ENCODE measurements at places on chromosomes 6 and 20.

DNA sequence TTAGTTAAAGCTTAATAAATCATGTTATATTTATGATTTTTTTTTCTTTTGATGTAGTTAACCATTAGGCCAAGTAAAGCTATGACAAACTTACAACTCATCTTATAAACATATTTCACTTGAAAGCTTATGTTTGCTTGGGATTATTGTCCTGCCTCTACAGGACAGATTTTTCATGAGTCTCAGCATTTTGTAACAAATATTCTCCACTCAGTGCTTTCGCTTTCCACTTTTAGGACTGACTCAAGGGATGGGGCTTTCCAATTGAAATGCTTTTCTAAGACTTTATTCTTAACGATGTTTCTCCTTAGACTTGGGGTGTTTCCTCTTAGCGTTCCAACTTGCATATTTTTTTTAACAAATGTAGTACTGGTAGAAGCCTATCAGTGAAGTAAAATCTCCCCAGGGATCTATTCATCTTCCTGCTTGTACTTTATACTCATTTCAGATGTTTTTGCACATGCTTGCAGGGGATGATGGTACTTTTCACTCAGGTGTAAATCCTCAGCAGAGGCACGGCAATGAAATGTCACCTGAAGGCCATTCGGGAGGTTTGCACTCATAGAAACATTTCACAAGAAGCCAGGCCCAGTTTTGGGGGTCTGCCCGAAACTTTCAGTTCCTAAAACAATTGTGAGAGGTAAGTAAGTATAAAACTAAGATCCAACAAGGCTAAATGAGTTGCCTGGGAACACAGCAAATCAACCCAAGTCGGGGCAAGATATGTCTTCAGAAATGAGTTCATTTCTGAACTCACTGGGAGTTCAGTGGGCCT lies 298.1 kb upstream of the FOXQ1 start:
- DNase-seq = no peak

GRCh38 chr6:153976921-153977693 lies 61.9 kb upstream of the OPRM1 start:
- DNase-seq = no peak

- DNase-seq = no peak
These were observed 50.0 kb downstream of the SCAF8 start for GRCh38 chr6:154783229-154783628.

GRCh38 chr6:134296762-134297161 lies 21.1 kb downstream of the SGK1 start:
- DNase-seq = no peak

DNA sequence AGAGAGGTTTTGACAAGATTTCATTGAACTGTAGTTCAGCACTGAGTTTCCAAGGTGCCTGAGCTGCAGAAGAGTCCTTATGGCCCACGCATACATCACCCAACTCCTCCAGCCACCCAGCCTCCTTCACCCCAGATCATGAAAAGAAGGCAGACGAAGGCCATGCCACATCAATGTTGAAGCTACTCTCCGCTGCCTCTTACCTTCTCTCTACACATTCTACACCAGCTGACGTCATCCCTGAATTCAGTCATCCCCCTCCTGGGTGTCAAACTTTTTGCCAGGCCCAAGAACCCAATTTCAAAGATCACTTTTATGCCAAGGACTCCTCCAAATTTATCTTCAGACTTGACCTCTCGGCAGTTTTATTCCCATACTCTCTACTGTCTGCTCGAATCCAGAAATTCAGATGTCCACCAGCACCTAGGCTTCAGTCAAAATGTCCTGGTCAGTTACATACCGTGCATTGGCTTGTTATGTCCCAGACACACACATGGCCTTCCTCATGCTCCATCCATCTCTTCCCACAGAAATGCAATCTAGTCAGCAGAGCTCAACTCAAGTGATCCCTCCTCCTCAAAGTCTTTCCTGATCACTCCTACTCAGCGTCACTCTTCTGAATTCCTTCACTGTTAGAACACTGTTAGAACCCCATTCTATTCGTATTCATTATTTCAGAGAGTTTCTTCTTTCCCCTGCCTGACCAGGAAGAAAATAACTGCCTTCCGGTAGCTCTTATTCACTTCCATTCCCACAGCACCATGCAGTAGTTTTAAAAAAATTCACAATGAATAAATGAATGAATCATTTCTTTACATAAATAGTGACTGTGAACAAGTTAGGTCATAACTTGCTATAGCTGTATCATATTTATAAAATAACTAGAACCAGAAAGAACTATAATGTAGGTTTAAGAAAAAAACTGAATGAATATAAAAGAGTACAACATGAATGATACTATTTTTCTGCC lies 11.5 kb downstream of the ATXN1 start:
- DNase-seq = no peak

GRCh38 chr6:132446141-132446854 lies 45.0 kb upstream of the MOXD1 start:
- no peak for DNase-seq

DNA sequence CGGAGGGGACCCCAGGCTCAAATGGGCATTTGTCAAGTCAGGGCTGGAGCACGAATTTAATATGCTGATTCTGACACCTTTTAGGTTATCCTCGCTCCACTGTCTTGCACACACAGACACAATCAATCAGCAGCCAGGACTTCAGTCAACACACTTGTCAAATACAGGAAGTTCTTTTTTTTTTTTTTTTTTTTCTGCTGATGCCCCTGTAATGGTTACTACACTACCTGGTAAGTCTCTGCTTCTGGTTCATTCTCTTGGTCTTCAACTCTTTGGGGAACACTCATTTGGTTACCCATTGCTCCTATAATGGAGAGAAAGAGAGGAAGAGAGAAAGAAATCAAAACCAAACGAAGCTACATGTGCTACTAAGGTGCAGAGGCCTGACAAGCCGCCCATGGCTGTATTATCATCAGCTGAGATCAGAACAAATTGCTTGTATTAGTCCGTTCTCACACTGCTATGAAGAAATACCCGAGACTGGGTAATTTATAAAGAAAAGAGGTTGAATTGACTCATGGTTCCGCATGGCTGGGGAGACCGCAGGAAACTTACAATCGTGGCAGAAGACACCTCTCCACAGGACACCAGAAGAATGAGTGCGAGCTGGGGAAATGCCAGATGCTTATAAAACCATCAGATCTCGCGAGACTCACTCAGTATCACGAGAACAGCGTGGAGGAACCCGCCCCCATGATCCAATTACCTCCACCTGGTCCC lies 11.8 kb downstream of the BCAS1 start:
- no peak for DNase-seq

DNA sequence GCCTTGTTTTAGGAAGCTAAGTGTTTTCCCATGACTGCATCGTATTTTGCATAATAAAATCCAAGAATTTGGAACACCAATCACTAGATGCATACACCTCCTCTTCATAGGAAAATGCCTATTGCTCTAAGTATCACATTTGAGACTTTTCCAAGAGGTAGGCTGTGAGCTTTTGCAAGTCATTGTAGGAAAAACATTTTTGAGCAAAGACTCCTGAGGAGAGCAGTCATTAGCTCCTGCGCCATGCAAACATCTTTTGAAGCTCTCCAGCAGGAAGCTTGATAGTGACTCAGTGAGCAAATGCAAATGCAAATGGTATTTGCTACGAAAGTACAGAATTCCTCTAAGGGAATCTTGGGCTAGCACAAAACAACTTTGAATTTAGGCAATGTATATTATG lies 750.4 kb downstream of the QKI start:
- DNase-seq = no peak

GRCh38 chr6:81977486-81977885 lies 225.0 kb upstream of the TENT5A start:
- DNase-seq = no peak

GRCh38 chr6:73225396-73225795 lies at the start of gene KHDC1L:
TSS of gene KHDC1L (minus strand) at chr6:73225496. CDS start at chr6:73225408, 88 bp downstream.
- no peak for DNase-seq

DNA sequence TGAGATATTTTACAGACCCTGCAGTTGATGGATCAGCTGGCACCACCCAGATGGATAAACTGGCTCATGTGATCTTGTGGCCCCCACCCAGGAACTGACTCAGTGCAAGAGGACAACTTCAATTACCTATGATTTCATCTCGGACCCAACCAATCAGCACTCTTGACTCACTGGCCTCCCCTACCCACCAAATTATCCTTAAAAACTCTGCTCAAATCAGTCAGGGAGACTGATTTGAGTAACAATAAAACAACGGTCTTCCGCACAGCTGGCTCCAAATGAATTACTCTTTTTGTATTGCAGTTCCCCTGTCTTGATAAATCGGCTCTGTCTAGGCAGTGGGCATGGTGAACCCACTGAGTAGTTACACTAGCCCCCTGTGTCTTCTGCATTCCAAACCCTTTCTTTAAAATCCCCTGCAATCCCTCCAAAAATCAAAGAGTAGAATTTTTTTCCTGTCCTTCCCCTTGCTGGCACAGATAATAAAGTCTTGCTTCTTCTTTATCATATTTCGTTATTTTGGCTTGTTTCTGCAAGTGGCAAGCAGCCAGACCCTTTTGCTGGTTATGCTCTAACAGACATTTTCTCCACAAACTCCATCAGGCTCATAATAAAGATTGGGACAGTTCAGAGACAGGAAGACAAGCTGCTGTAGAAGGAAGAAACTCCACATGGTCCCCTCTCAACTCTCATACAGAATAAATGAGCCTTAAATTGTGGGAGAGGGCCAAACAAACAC lies 48.3 kb downstream of the OR2B6 start:
- no peak for DNase-seq

DNA sequence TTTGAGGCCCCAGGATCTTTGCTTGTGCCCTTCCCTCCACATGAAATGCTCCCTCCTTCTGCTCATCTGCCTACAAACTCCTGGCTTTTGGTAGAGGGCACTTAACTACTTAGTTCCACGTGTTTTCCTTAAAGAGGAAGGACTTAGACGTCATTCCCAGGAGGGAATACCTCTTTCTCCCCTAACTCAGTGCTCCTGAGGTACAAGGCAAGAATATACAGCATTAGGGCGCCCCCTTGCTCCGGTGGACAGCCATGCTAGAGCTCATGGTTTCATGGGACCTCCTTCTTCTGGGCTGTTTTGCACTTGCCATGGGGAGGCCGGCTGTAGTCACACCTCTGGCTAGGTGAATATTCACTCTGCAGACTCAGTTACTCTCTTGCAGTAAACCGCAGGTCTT lies 93.8 kb upstream of the LY86 start:
- DNase-seq = no peak

DNA sequence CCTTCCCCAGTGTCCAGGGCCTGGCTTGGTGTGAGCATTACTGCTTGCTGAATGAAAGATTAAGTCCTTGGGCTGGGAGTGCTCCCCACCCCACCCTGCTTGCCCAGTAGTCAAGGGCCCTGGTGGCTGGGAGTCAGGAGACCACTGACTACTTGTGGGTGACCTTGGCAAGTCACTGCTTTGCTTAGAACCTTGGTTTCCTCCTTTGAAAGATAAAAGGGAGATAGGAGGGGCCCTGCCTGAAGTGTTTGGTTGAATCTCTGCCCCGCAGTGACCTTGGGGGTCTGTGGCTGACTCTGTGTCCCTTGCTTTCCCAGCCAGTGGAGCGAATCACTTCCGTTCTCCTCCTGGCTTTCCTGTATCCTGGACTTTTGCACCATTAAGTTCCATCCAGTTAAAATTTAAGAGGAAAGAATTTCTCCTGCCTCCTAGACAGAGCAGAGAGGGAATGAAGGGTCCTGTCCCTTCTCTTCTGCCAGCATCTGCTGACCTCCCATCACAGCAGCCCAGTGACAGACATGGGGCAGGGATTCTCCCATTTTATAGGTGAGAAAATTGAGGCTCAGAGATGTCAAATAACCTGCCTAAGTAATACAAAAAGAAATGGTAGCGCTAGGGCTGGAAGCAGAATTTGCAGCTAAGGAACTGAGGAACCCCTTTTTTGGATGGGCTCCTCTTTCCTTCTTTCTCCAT lies 3.5 kb upstream of the EPB41L1 start:
- no peak for DNase-seq

DNA sequence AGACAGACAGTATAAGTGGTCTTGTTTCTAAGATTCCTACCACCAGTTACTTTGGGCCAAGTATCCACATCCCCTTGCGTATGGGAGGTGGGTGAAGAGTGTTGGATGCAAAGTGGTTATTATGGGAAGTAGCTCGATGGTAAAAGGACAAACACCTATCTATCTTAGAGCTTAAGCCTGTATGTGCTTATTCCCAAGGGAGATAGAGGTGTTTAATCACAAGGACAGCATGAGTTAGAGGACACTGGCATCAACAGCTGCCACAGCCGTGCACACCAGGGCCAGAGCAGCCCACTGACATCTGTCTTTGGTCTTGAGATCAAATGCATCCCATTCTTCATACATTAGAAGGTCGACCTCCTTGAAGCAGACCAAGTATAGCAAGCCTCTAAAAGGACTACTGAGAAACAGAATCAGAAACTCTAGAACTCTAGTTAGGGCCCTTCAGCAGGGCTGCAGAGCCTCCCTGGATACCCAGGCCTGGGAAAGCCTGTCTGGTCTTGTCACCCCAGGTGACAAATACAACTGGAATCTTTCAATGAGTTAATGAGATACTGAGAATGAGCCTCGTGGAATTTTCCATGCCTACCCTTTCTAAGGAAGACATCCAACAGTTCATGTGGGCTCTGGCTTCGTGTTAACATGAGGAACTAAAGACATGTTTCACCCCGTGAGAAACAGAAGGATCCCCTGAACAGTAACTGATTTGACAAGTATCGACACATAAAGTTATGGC lies 28.7 kb downstream of the TXNDC5 start:
- no peak for DNase-seq

- DNase-seq = no peak
These were observed 120.0 kb downstream of the SLC16A10 start for GRCh38 chr6:111207141-111207858.

DNA sequence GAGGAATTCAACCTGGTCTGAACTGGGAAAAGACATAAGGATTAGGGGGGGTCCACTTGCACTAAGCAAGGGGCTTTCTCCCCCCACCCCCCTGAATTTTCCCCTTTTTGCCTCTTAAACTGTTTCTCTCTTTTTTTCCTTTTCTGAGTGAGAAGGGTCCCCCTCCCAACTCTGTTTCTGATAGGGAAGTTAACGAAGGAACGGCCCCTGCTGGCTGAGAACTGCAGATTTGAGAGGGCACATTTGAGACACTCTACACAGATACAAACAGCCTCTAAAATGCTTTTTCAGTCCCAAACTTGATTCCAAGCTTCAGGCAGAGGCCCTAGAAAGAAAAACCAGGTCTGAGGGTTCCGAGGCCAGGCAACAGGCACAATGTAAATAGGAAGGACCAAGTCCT lies 91.7 kb downstream of the JARID2 start:
- no peak for DNase-seq

DNA sequence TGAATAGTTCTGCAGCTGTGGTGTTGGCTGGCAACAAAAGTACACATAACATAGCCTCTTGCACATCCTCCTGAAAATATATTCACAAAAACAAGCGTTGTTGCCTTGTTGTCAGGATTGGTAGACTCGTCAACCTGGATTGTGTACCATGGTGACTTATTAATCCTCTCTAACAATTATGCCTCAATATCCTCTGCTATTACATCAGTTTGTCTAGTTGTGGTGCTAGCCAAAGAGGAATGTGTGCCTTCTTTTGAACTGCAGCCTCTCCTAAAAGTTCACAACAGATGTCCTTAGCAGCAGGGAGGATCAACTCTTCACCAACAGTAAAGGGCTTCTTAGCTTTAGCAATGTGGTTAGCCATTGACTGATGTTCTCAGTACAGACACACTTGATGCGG lies 3.6 kb upstream of the SF3B5 start:
- DNase-seq = no peak

Data from stimulated activated CD4-positive, alpha-beta T cell treated with anti-CD3 and anti-CD28 coated beads, TNF-alpha, amount 100 ng/mL, for 48 hours (primary cell).